ENCODE measurements at places on chromosomes 3 and 15.

DNA sequence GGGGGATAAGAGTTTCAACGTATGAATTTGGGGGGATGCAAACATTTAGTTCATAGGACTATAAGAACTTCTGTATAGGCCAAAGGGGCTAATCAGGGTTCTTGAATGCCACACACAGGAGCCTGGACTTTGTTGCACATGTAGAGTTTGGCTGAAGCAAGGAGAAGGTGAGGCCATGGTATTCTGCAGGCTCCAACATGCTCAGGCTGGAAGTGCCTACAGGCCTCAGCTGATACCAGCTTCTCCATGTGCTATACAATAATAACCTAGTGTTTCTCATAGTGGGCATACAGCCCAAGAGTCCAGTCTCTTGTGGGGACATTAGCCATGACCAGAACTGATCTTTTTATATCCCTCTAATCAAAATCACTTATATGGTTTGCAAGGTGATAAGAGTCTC is 399.7 kb upstream of the MCTP2 start:
- DNase-seq = no peak

- no peak for DNase-seq
These were observed 11.4 kb downstream of the FBN1 start for GRCh38 chr15:48634096-48634495.

DNA sequence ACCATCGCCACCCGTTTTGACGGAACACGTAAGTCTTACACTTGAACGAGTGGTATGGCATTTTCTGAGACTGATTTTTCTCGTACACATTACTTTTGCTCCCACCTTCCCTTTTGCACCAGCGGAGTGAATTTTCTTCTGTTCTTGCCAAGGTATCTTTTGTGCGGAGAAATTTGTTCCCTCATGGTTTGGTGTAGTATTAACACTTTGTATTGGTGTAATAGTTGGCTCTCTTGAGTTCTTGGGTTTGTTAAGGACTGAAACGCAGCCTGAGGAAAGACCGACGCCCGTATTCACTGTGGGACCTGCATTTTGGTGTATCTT is 420 bp downstream of the KCNH8 start:
- DNase-seq = no peak

- DNase-seq = no peak
These were observed 88.8 kb upstream of the P3H2 start for GRCh38 chr3:190209533-190209932.

DNA sequence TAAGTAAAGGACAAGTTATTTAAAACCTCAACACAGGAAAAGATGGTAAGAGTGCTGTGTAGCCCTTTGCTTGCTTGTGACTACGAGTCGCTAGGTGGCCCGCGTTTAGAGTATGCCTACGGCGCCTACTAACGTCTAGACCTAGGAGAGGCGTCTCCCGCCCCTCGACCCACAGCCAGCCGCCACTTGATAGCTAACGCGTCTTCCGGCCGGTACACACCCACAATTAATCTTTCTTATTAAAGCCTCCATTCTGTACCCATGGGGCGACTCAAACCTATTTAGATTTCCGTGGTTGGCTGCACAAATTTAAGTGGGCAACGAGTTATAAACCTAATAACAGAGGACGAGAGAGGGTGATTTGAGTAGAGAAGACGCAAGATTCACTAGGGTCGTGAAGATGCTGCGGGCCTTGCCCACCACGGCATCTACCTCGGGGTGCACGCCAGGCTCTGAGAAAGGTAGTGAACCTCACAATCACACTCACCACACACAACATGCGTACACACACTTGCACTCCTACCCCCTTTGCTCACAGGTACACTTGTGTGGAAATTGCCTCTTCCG is 12.0 kb downstream of the SOX2 start:
- no peak for DNase-seq

DNA sequence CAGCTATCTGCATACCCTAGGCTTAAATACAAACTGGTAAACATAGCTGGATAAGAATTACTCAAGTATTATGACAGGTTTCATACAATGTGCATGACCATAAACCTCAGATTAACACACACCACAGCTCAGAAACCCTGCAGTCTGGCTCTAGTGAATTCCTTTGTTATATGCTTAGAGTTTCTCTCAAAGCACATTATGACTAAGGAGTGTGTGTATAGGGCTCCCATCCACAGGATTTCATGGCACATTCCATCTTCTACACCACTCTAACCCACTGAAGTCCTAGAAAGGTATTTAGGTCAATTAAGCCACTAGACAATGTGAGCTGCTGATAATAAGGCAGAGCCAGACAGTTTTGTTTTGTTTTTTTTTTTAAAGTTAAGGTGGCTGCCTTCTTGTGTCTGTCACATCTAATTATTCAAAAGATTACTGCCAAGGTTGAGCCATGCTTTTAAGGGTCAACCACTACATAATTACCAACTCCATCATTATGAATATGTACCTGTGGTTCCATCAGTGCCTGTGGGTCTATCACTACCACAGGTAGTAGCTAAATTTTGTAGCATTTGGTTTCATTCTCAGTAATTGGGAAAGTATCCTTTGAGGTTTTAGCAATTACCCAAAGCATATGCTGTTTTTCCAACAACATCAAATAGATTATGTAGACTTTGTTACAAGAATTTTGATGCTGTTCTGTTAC is 107.0 kb downstream of the ALCAM start:
- no peak for DNase-seq

DNA sequence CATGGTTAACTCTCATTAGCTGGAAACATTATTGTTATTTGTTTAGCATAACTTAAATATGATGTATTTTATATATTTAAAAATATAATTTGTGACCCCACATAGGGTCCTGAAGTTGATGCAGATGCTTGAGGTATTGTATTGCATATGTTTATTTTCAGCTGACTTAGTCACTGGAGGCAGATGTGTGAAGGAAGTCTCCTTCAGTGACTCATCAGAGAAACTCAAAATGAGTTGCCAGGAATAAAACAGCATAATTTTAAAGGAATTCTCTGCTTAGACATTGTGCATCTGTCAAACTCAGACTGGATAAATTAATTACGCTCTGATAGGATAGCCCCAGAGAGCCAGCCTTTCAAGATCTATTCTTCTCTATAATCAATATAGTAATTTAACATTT is 7.9 kb upstream of the OR4F6 start:
- no peak for DNase-seq

DNA sequence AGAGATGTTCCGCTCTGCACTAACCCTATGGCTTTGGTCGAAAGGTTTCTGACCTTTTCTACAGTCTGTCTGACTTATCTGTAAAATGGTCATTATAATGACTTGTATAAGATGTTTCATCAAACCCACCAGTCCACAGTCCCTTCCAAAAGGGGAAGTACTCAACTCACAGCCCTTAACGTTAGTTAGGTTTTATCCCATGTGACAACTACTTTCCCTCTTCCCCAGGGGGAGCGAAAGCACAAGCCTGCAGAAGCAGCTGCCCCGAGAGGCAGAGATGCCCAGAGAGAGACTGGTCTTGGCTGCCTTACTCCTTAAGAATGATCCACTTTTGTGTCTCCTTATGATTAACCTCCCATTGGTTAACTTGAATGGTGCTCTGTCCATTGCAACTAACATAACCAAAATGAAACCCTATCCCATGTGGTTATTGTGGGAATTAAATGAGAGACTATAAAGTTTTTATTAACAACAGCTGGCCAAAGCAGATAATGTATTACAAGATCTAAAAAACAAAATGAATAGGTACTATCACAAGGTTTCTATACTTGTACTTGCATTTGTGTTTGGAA is 6.4 kb downstream of the ASTE1 start:
- DNase-seq = peak; percentile 27

DNA sequence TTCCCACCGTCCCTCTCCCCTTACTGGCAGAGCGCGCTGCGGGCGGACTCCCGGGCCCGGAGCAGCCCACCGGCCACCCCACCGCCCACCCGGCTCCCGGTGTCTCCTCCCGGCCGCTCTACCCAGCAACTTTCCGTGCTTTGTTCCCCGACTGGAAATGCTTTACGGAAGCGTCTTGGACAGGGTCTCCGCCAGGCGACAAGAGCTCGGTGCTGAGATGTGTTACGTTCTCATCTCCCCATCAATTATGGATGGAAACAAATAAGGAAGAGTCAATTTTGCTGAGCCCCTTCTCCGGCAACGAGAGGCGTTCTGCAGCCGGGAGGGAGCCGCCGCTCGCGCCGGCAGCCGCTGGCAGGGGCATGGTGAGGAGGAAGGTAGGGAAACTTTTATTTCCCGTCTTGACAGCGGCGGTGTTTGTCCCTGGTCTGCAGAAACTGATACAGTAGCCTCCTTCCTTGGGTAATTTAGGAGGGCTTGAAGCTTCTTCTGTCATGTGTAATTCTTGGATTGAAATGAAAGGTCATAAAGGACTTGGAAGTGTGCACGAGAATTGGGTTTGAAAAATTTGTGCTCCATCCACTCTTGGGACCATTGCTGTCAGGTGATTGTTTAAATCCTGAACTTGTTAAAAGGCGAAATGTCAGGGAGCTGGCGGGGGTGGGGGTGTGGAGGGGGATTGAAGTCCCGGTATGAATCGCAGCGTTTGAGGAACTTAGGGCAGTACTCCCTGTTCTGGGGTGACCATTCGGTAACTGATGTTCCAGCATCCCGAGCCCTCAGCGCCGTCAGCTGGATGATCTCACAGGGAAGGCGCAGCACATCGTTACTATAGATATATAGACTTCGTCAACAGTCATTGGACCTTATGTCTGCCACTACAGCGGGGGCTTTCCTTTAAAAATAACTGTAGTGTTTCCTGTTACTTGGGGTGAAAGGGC is 1.5 kb downstream of the SEMA6D start:
- DNase-seq = no peak

DNA sequence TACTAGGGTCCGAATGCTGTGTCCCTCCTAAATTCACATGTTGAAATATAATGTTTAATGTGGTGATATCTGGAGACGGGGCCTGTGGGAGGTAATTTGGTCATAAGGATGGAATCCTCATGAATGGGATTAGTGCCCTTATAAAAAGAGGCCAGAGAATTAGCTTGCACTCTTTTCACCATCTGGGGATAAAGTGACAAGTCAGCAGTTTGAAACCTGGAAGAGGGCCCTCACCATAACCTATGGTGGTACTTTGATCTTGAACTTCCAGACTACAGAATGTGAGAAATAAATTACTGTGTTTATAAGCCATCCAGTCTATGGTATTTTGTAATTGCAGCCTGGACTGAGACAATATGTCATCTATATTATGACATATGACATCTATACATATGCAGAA is 132.1 kb downstream of the ISL2 start:
- no peak for DNase-seq

DNA sequence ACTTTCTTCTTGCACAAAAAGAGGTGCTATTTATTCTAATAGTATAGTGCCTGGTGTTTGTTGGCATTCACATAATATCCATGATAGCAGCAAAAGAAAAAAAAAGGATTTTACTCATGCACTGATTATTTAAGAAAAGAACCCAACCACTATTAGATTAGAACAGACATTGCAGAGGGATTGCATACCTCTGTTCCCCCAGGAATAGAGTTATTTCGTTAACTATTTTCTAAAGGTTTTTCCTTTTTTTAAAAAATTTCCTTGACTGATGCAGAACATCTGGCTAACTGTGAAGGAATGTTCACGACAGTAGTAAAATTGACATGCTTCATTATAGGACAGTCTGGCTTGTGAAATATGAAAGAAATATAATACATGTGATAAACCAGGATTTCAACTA is 136.6 kb upstream of the PTX3 start:
- no peak for DNase-seq

DNA sequence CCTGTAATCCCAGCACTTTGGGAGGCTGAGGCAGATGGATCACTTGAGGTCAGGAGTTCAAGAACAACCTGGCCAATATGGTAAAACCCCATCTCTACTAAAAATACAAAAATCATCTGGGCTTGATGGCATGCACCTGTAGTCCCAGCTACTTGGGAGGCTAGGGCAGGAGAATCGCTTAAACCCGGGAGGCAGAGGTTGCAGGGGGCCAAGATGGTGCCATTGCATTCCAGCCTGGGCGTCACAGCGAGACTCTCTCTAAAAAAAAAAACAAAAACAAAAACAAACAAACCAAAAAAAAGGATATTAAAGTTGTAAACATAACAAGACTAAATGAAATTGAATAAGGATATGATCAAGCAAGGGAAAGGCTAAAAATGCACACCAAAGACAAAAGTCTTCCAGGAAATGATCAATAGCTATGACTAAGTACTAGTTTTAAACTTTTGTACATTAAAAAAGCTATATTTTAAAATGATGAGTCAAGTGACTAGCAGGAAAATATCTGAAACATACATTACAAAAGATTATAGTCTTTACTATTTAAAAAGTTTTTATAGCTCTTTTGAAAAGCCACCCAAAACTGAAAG is 28.6 kb downstream of the KLHL6 start:
- no peak for DNase-seq
